ENCODE measurements at places on chromosomes 2 and 18.

GRCh38 chr2:227759411-227760118 lies 13.9 kb downstream of the SCYGR8 start:
- no peak for DNase-seq

DNA sequence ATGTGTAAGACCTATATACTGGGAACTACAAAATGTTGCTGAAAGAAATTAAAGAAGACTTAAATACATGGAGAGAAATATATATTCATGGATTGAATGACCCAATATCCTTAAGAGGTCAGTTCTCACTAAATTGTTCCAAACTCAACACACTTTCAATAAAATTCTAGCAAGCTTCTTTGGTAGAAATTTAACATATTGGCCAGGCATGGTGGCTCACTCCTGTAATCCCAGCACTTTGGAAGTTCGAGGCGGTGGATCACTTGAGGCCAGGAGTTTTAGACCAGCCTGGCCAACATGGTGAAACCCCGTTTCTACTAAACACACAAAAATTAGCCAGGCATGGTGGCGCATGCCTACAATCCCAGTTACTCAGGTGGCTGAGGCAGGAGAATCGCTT lies 33.6 kb upstream of the MYCN start:
- DNase-seq = no peak

DNA sequence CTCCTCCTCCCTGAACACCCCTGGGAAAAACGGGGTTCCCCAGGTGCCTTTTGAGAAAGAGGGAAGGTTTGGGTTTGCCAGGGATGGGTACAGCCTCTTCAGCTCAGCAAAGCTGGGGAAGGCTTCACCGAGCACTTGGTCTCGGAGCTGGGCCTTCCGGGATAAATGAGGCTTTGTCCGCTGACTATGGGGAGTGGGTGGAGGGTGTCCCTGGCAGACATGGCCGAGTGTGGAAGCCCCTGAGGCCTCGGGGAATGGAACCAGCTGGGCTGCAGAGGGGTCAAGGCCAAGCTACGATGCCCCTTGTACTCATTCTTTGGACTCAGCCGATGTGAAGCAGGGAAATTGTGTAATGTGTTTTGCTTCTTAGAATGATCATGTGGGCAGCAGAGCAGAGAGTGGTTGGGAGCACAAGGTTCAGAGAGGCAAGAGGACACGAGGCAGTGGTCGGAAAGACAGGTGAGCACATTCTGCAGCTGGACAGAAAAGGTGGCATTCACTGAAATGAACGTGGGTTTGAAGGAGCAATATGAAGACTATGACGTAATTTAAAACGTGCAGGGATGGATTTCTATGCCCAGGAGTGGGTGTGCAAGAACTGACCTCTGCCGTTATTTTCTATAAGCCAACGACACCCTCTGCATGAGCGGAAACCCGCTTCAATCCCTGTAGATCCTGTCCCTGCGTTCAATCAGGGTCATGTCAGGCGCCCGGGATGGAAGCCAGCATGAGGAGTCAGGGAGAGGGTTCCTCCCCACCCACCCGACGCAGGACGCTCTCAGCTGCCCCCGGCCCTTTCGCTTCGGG lies 142.6 kb downstream of the PXDN start:
- no peak for DNase-seq

DNA sequence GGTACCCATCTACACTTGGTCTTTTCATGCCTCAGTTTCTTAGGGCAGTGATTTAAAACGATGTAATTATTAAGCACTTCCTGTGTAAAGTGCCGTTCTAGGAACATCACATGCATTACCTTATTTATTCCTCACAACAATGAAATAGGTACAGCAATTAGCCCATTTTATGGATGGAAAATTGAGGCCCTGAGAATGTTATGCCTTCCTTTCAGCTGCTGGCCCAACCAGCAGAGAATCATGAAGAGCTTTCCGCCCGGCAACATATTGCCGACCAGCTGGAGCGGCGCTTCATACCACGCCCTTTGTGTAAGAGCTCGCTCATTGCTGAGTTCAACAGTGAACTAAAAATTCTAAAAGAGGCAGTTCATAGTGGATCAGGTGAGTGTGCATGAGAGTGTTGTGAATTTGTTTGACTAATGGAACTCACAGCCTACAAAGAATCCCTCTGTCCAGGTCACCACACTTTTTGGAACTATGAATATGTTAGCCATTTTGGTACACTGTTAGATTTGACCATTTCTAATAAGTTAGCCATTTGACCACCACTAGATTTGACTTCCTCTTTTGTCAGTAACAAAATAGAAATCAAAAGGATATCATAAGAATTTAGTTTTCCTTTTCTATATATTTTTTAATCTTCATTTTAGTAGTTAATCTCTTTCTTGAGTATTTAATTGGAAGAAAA lies 25.6 kb upstream of the RPE start:
- no peak for DNase-seq

- DNase-seq = no peak
Measured at GRCh38 chr2:11022591-11023273, 111.0 kb downstream of the KCNF1 start.

DNA sequence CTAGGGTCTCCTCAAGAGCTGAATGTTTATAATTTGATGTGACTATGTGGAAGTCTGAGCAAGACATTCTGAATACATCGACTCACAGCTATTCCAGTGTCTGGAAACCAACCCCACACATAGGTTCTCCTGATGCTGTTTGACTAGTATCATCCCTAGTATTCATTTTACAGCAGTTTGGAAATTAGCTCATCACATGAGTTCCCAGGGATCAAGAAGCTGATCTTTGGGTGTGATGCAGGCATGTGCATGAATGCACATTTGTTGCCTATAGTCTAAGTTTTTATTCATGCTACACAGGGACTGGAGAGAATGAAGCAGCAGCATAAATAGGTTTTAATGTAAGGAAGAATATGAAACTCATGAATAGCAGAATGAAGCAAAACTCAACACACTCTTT lies 284.3 kb upstream of the SPRED2 start:
- DNase-seq = no peak

DNA sequence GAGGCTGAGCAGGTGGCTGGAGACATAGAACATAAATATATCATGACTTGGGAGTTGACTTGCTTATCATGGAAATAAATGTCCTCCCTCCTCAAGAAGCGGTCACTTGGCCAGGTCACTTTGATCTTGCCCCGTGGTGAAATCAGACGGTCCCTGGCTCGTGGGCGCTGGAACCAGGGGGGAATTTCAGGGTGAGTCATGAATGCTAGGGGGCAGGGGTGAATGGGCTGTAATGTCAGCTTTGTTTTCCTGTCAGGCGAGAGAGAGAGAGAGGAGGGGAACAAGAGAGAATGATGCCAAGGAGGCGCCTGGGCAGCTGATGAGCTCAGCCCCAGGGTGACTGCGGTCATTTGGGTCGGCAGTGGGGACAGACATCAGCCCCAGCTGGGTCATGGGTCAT lies 47.7 kb downstream of the RRM2 start:
- no peak for DNase-seq
